ENCODE measurements at places on chromosomes 1 and 21.

- no peak for DNase-seq
Observed at GRCh38 chr21:31531967-31532366, 127.5 kb upstream of the SOD1 start.

DNA sequence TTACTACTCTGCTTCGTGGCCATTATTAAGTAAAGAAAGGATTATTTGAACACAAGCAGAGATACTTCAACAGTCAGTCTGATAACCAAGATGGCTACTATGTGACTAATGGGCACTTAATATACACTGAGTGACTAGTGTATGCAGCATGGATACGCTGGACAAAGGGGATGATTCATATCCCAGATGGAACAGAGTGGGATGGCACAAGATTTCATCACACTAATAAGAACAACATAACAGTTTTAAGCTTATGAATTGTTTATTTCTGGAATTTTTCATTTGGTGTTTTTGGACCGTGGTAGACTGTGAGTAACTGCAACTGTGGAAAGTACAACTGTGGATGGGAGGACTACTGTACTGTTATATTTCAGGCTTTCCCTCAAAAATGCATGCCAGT, 9.4 kb downstream of the ZCCHC17 start:
- no peak for DNase-seq

- no peak for DNase-seq
Observed at GRCh38 chr21:28063241-28064216, 929.1 kb downstream of the LTN1 start.

GRCh38 chr1:184686540-184686939, 68.1 kb downstream of the EDEM3 start:
- DNase-seq = no peak

- DNase-seq = no peak
Observed at GRCh38 chr1:228081578-228082213, 812 bp upstream of the ARF1 start.

GRCh38 chr1:211929683-211930082, 99.1 kb upstream of the LPGAT1 start:
- no peak for DNase-seq

DNA sequence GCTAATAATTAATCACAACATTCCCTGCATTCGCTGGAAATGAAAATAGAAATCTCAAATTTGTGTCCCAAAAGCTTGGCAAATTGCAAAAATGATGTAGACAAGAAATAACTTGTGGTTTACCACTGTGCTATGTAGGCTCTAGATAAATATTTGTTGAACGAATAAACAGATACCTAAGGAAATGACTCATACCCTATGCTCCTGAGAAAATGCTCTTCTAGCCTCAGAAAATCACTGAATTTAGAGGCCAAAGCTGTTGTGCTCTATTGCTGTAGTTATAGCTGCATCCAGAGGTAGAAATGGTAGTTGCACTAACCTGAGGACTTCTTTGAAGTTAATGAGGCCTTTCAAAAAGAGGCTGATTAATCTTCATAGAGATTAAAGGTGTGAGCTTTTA, 142.0 kb upstream of the ZNHIT6 start:
- DNase-seq = no peak

DNA sequence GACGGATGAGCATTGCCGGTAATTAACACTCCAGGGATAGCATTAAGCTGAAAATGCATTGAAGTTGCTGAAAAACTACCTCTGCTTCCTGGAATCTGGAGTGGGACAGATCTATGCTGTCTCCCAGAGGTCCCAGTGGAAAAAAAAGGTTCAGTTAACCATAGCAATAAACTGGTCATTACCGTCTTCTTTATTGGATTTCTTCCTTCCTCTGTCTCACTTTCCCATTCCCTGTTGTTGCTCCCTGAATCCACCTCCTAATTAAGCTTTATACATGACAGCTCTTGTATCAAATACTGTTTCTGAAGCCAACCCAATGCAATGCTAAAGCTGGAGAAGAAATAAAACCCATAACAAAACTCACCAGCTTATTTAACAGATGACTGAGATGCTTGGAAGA, 1805.9 kb downstream of the NCAM2 start:
- DNase-seq = no peak

- no peak for DNase-seq
Observed at GRCh38 chr1:34590211-34590623, 164.6 kb upstream of the GJB5 start.

DNA sequence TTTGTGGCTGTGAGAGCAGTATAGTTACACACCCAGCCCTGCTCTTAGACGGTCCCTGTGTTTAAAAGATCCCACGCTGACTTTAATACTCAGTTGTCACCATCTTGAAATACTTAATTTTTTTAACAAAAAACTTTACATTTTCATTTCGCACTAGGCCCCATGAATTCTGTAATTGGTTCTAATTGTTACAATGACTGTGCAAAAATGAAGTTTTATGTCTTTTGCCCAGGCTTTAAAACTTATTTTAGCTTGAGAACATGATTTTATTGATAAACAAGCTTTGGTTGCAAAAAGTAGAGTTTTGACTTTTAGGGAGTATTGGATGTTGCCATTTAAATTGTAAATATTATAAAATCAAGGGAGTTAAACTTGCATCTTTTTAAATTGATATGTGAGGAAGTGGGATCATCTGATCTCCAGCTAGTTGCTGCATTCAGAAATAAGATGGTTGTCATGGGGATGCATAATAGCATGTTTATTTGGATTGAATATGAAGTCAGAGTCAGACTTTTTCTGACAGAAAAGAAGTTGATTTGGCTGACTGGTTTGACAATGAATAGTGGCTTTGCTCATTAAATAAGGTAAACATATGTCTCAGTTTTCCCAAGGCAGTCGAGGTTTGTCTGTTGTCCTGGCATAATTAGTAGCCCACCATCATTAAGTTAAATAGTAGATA, 23.0 kb upstream of the CRP start:
- no peak for DNase-seq

DNA sequence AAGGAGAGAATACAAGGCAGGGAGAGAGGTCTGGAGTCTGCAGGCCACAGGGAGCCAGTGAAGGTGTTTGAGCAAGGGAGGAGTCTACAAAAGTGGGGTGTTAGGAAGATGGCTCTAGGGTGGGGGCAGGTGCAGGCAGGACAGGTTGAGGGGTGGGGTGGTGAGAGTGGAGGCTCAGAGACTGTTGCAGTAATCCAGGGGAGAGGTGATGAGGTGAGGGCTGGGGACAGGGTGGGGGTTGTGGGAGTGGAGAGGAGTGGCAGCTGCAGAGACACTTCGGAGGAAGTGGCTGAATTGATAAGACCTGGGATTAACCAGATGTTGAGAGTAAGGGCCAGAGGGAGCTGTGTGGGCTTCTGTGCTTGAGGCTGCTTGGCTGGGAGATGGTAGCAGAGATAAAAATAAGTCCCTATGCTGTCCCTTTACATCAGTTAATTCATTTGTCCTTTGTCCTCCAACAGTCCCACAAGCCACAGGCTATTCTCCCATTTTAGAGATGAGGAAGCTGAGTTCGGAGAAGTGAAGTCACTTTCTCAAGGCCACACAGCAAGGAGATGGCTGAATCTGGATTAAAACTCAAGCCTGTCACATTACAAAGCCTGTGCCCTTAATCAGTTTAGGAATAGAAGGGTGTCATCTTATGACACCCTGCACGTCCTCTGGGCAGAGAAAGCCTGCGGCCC, 54.8 kb upstream of the SYNC start:
- DNase-seq = no peak

- no peak for DNase-seq
Observed at GRCh38 chr1:117171900-117172511, 38.7 kb downstream of the VTCN1 start.

DNA sequence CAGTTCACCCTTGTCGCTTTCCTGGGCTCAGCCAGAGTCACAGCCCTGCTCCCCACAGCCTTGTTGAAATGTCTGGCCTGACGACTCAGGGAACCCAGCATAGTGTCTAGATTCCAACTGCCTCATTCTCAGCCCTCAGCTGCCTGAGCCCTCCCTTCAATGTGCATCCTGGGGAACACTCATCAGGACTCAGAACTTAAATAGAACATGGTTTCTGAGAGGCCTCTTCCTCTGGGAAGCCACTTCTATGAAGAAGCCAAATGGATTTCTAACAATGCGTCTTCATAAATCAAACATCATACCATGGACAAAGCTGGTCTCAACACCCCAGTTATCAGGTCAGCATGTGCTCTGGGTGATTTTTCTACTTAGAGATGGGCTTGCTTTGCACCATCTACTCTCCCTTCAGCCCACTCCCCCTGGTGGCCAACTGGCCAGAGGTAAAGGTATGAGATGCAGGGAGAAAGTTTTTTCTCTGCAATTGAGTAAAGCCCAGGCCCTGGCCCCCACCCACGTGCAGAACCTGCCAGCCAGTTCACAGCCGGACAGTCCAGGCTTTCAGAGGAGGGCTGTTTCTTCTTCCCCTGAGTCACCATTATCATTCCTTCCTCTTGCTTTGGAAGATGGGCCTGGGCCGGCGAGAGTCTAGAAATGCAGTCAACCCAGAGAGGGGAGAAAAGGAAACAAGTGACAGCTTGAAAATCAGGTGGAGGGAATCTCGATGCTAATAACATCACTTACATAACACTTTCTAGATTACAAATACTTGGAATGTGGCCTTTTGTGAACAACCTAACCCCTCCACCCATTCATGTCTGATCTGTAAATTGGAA, 32.1 kb downstream of the CD244 start:
- DNase-seq = peak; percentile 38

DNA sequence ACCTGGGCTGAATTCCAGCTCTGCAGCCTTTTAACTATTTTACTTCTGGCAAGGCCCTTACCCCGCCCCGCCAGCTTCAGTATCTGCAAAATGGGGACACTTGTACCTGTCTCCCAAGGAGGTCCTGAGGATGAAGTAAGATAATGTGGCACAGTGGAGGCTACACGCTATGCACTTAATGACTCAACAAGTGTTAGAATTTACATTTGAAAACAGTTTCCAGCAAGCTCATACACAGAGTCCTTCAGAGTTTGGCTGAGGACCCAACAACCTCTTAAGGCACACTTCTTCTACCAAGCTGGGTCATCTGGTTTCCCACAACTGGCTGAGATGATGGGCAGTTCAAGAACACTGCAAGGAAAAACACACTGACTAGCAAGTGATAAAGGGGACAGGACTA, 30.2 kb upstream of the SLC22A15 start:
- DNase-seq = no peak

DNA sequence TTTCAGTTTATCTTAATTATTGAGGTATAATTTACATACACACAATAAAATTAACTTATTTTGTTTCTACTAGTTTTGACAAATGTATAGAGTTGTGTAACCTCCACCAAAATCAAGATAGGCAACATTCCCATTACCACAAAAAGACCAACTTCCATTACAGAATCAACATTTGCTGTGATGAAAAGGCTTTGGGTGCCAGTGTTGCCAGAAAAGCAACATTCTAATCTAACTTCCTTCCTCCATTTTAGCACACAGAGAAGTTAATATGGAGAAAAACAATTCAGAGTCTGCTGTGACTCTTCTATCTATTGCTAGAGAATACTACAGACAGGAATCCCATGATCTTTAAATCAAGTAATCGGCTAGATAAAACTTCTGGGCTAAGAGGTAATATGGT, 245.3 kb downstream of the RERE start:
- no peak for DNase-seq

DNA sequence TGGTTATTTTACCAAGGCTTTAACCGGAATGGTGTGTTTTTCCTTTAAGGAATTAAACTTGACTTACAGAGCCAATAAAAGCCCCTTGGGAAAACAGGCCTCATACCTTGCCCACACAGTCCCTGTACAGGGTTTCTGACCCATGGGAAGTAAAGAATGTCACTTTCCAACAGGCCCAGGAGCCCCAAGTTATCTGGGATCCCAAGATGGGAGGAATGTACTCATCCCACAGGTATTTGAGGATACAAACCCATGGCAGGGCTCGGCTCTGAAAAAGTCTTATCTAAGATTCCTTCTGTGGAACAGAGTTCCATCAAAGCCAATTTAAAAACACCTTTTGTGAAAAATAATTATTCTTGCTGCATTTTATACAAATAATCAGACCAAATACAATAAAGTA, 15.3 kb upstream of the COX20 start:
- no peak for DNase-seq

DNA sequence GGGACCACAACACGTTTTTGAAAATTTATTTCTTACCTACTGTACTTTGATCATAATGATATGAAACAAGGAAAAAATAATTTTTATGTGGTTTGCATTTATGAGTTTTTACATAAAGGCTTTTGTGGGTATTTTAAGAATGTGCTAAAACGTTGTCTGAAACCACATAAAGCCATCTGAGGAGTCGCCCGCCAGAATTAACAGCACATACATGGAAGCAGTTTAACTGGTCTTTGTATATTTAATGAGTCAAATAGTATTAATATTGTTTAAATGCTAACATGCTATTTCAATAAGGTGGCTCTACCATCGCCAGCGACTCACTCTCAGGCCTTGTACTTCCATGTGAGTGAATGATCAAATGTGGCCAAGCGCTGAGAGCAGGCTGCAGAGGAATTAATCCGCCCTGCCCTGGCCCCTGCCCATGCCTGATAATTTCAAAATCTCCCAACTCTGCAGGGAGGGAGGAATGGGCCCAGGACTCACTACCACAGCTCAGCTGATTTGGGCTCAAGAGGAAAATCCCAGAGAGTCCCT, 49.6 kb downstream of the SLC66A1 start:
- DNase-seq = no peak

- no peak for DNase-seq
Observed at GRCh38 chr1:232904566-232904965, 45.8 kb upstream of the NTPCR start.

DNA sequence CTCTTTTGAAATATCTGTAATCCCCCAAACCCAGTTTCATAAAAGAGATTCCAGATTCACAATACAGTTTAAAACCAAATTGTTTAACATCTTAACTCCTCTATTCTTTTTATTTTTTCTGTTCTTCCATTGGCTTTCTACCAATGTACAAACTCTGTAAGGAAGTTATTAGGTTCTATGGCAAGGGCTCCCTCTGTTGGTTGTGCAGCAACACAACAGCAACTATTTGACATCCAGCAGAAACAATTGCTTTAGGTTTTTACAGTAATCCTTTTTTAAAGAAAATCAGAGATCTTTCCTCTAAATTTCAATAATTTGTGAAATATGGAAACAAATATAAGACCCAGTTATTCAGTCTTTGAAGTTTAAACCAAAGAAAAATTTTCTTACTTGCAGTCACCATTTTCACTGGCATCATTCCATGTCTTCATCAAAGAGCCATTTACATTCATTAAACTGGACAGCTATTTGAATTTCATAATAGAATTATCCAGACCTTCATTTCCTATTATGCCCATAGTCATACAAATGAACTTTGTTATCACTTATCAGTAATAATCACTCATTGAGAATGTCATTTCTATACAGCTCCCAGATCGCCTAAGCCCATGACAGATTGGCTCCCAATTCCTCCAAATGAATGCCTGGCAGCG, 46.5 kb upstream of the RNF11 start:
- DNase-seq = peak; percentile 2

GRCh38 chr21:42236693-42237092, 17.8 kb downstream of the ABCG1 start:
- no peak for DNase-seq

GRCh38 chr1:147800804-147801203, 40.4 kb upstream of the GJA5 start:
- DNase-seq = no peak

GRCh38 chr1:2514863-2515762, 11.3 kb downstream of the PANK4 start:
- DNase-seq = no peak
